ENCODE measurements at places on chromosomes 12 and 14.
A peak's percentile ranks its signal among the peaks of the same experiment; 100 is the strongest.

- peaks cover 46% of the 10 kb centered on the region for H3K36me3 ChIP-seq
- H3K27ac ChIP-seq, result peak overlapping the region; percentile 95
- peak; percentile 63 for DNase-seq
- no peaks in the 10 kb centered on the region for H3K27me3 ChIP-seq
These were observed 68.0 kb downstream of the CCDC88C start for GRCh38 chr14:91349481-91350074.

DNA sequence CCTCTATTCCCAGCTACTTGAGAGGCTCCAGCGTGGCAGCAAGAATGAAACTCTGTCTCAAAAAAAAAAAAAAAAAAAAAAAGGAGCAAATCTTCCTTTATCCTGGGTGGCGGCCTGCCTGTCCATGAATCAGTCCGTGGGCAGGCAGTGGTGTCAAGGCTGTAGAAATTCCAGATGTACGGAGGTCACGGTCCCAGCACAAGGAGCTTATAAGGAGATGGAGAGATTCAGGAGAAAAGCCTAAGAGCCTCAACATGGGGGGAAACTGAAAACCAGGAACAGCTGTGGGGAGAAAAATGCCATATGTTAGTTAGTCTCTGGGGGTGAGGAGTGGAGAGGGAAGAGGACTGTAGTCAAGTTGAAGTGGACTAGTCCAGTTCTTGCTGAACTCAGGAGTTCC, 130.5 kb upstream of the CRY1 start:
- no peak overlapping the region for H3K27ac ChIP-seq
- H3K27me3 ChIP-seq, result peaks cover 42% of the 10 kb centered on the region
- no peaks in the 10 kb centered on the region for H3K4me1 ChIP-seq
- no peaks in the 10 kb centered on the region for H3K36me3 ChIP-seq
- no peak overlapping the region for H3K4me3 ChIP-seq

- peaks cover 9% of the 10 kb centered on the region for H3K4me1 ChIP-seq
- no peak overlapping the region for H3K4me3 ChIP-seq
- H3K27me3 ChIP-seq, result no peaks in the 10 kb centered on the region
- H3K36me3 ChIP-seq, result peaks cover 2% of the 10 kb centered on the region
- H3K27ac ChIP-seq, result no peak overlapping the region
These were observed 96.7 kb upstream of the SSTR1 start for GRCh38 chr14:38111046-38111445.

DNA sequence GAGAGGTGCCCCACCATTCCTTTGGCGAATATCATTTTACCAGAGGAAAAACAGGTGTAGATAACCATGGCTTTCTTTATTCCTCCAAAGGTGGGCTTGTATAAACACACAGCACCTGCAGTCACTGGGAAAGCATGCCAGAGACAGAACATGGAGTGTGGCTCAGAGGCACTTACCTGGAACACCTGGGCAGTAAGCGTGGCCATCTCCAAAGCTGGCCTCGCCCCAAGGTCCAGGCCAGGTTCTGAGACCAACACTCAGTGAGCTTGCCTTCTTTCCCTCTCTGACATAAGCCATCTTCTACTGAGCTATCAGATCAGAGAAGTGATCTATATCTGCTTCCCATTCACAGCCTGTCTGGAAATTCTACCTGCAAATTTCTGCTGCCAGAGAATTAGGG, 70.5 kb downstream of the NUAK1 start:
- no peak overlapping the region for H3K27ac ChIP-seq
- no peaks in the 10 kb centered on the region for H3K27me3 ChIP-seq
- H3K36me3 ChIP-seq, result peaks cover 2% of the 10 kb centered on the region

DNA sequence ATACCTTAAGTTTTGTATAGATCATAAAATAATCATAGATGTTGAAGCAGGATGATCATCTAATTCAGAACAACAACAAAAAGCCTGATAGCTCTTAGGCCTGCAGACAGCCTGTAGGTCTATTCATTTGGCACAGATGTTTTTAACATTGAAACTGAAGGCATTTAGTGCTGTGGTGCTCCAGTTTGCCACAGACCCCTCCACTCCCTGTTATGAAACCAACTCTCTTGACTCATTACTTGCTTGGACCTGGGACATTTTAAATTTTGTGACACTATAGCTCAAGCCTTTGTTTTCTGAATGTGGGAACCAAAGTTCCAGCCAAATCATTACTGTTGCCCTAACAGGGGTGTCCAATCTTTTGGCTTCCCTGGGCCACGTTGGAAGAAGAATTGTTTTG, 9.1 kb downstream of the PRKCH start:
- no peak for DNase-seq
- no peaks in the 10 kb centered on the region for H3K27me3 ChIP-seq
- H3K4me1 ChIP-seq, result peaks cover 81% of the 10 kb centered on the region
- peaks cover 47% of the 10 kb centered on the region for H3K36me3 ChIP-seq
- no peak overlapping the region for H3K4me3 ChIP-seq

- H3K4me3 ChIP-seq, result no peak overlapping the region
- DNase-seq, result no peak
- no peaks in the 10 kb centered on the region for H3K4me1 ChIP-seq
- no peaks in the 10 kb centered on the region for H3K27me3 ChIP-seq
- no peaks in the 10 kb centered on the region for H3K36me3 ChIP-seq
These were observed 5.3 kb downstream of the DYRK4 start for GRCh38 chr12:4567073-4567881.

GRCh38 chr12:6818222-6818621, 3.4 kb upstream of the GPR162 start:
- peaks cover 17% of the 10 kb centered on the region for H3K27me3 ChIP-seq
- H3K36me3 ChIP-seq, result peaks cover 1% of the 10 kb centered on the region
- H3K4me1 ChIP-seq, result no peaks in the 10 kb centered on the region

GRCh38 chr14:50001151-50001998, 108.5 kb downstream of the ARF6 start:
- DNase-seq, result peak; percentile 66
- peak overlapping the region; percentile 80 for H3K4me3 ChIP-seq
- H3K4me1 ChIP-seq, result peaks cover 63% of the 10 kb centered on the region
- H3K27me3 ChIP-seq, result no peaks in the 10 kb centered on the region
- H3K36me3 ChIP-seq, result peaks cover 25% of the 10 kb centered on the region
- peak overlapping the region; percentile 96 for H3K27ac ChIP-seq

DNA sequence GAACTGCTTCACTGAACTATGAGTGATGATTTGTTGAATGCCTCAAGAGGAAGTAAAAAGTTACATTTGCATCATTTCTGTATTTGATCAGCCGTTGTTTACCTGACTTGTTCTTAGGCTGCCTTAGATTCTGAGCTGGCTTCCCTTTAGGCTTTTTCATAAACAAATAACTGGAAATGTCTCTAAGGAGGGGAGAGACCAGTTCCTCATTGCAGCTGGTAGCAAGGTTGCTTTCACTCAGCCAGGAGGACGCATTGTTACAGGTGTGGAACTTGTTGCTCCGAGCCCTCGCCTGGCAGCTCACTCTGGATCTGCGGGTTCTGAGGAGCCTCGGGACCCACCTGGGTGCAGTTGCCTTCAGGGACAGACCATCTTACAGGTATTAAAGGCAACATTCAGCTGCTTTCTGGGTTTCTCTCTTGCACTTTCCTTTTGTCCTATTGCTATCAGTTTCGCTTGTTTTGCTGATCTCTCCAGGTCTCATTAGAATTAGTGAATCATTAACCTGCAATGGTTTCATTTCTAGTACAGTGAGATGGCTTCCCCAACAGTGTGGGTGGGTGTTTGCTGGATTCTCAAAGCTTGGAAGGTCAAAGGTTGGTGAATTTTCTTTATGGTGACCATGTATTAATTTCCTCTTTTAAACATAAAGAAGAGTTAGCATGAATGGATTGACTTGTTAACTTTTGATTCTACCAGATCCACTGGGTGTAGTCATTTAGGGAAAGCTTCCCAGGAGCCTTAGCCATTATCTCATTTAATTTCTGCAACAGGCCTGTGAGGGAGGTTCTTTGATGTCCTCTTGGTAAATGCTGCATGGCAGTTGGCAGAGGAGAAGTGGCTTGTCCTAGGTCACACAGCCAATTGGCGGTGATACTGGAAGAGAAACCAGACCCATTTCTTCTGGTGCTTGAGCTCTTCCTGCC, at the start of gene PLEKHG7:
PLEKHG7 (plus strand) TSS at position 236 of the 926 bp plus-strand sequence. CDS start 3,643 bp downstream, outside the sequence.
- peaks cover 2% of the 10 kb centered on the region for H3K27me3 ChIP-seq
- no peak for DNase-seq
- H3K4me1 ChIP-seq, result no peaks in the 10 kb centered on the region
- no peaks in the 10 kb centered on the region for H3K36me3 ChIP-seq

DNA sequence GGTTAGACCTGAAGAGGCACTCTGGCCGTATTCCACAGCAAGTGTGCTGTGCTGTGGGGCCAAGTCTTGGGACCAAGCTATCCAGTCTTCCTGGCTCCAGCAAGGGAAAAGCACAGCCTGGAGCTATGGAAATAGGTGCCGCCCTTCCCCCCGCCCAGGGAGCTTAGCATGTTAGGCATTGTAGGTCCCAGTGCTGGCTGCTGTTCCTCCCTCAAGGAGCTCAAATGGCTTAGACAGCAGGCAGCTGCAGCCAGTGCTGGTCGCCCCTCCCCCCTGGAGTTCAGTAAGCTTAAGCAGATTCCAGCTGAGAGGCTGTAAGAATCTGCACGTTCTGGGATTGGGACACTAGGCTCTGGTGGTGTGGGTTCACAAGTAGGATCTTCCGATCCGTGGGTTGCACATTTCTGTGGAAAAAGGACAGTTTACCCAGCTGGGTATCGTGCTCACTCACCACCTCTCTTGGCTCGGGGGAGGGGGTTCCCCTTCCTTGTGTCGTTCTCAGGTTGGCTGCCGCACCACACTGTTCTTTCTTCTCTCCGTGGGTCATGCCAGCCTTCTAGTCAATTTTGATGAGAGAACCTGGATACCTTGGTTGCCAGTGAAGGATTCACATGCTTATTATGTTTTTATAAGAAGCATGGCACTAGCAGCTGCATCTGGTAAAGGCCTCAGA, 127.3 kb downstream of the CNTN1 start:
- H3K4me1 ChIP-seq, result no peaks in the 10 kb centered on the region
- no peaks in the 10 kb centered on the region for H3K36me3 ChIP-seq
- DNase-seq, result no peak
- no peaks in the 10 kb centered on the region for H3K27me3 ChIP-seq

- DNase-seq, result no peak
- H3K27me3 ChIP-seq, result no peaks in the 10 kb centered on the region
These were observed 59.1 kb upstream of the EGLN3 start for GRCh38 chr14:34009956-34010355.

- DNase-seq, result no peak
- H3K36me3 ChIP-seq, result no peaks in the 10 kb centered on the region
- H3K4me1 ChIP-seq, result no peaks in the 10 kb centered on the region
- H3K4me3 ChIP-seq, result no peak overlapping the region
- no peaks in the 10 kb centered on the region for H3K27me3 ChIP-seq
These were observed 154.3 kb downstream of the BCL11B start for GRCh38 chr14:99117671-99118045.

DNA sequence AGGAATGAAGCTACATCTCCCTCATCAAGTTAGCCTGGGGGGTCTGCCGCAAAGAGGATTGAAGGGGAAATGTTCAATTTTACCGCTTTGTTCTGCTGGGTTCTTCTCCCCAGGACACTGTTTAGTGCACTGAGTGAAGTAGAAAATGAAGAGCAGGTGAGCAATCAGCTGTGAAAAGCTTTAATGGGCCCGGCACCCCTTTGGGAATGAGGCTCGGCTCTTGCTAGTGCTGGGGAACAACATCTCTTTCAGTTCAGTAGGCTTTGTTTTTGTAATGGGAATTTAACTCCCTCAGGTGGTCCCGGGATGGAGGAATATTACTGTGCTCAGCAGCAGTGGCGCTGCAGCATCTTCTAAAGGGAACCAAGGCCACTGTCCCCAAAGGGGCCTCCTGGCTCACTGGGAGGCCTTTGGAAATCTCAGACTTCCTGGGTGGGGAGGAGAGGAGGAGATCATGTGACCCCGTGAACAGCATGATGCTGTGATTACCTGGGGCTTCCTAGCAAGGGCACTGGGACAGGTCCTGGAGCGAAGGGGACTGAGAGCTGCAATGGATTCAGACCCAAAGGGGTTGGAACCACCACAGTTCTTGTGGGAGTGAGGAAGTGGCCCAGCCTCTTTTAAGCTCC, 85.2 kb upstream of the MAX start:
- no peaks in the 10 kb centered on the region for H3K4me1 ChIP-seq
- DNase-seq, result no peak
- peaks cover 11% of the 10 kb centered on the region for H3K27me3 ChIP-seq
- no peak overlapping the region for H3K27ac ChIP-seq
- no peaks in the 10 kb centered on the region for H3K36me3 ChIP-seq

DNA sequence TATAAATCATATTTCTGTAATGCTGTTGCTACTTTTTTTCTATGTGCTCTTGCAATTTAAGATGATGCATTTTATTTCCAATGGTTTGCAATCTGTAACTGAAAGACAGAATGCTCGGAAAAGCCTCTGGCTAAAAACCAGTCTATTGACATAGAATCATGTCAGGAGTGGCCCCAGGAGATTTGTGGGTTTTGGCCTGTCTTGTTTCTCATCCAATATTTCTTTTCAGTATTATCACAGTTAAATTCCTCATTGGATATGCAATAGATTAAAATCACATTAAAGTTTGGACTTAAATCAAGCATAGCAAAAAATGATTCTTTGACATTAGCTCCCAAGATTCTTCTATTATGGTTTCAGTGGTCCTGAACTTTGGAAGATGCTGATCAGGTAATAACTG, 19.1 kb upstream of the SLC38A2 start:
- peaks cover 15% of the 10 kb centered on the region for H3K4me1 ChIP-seq
- no peak overlapping the region for H3K27ac ChIP-seq
- no peak overlapping the region for H3K4me3 ChIP-seq
- H3K36me3 ChIP-seq, result peaks cover 3% of the 10 kb centered on the region

- no peaks in the 10 kb centered on the region for H3K27me3 ChIP-seq
- no peak overlapping the region for H3K27ac ChIP-seq
- DNase-seq, result no peak
- H3K4me3 ChIP-seq, result no peak overlapping the region
These were observed 109.5 kb downstream of the FOXG1 start for GRCh38 chr14:28875934-28876571.

DNA sequence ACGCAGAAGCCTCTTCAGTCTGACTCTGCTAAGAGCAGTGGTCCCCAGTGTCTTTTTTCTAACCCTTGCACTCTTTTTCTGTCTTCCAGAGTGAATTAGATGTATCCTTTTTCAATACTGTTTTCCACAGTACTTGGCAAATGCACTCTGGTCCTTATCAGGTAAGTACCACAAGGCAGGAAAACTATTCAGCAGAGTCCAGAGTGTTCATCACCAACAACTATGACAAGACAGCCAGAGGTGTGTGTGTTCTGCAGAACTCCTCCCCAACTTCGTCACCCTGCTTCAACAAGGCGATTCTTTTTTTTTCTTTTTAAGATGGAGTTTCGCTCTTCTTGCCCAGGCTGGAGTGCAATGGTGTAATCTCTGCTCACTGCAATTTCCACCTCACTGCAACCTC, 54.3 kb upstream of the STRN3 start:
- no peaks in the 10 kb centered on the region for H3K4me1 ChIP-seq
- H3K36me3 ChIP-seq, result peaks cover 14% of the 10 kb centered on the region

DNA sequence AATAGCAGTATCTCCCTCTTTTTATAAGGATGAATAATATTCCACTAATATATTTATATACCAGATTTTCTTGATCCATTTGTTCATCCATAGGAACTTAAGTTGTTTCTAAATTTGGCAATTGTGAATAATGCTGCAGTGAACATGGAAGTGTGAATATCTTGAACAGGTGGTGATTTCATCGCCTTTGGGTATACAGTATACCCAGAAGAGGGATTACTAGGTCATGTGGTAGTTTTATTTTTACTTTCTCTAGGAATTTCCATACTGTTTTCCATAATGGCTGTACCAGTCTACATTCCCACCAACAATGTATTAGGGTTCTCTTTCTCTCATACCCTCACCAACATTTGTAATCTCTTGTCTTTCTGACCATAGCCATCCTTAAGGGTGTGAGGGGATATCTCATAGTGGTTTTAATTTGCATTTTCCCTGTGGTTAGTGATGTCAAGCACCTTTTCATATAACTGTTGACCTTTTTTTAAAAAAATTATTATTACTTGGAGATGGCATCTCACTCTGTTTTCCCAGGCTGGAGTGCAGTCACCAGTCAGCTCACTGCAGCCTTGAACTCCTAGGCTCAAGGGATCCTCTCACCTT, 20.5 kb downstream of the PPHLN1 start:
- H3K36me3 ChIP-seq, result peaks cover 5% of the 10 kb centered on the region
- DNase-seq, result no peak
- peaks cover 41% of the 10 kb centered on the region for H3K4me1 ChIP-seq
- H3K27me3 ChIP-seq, result no peaks in the 10 kb centered on the region
- H3K4me3 ChIP-seq, result no peak overlapping the region
- no peak overlapping the region for H3K27ac ChIP-seq

Data from central memory CD8-positive, alpha-beta T cell (primary cell).